ENCODE measurements at places on chromosomes 7 and 10.

DNA sequence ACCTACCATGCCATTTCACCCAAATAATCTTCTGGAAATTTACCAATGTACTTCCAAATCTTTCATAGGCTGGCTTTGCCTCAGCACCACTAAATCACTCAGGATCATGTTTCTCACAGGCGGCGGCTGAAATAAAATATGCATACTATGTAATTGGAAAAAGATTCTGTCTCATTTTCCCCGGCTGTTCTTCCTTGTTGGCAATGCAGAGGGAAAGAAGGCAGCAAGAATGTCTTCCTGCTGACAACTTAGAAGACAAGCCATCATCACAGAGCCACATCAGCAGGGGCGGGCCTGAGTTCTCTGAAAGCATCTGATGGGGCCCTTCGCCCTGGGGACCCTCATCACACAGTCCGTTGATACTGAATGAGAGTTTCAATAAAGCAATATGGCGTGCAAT, 39.2 kb upstream of the COL1A2 start:
- DNase-seq = no peak

GRCh38 chr10:29493697-29494096, 141.1 kb downstream of the SVIL start:
- no peak for DNase-seq

GRCh38 chr10:43223056-43223455, 43.8 kb downstream of the RASGEF1A start:
- DNase-seq = no peak

- DNase-seq = no peak
Measured at GRCh38 chr10:60290558-60290957, 99.1 kb downstream of the ANK3 start.

DNA sequence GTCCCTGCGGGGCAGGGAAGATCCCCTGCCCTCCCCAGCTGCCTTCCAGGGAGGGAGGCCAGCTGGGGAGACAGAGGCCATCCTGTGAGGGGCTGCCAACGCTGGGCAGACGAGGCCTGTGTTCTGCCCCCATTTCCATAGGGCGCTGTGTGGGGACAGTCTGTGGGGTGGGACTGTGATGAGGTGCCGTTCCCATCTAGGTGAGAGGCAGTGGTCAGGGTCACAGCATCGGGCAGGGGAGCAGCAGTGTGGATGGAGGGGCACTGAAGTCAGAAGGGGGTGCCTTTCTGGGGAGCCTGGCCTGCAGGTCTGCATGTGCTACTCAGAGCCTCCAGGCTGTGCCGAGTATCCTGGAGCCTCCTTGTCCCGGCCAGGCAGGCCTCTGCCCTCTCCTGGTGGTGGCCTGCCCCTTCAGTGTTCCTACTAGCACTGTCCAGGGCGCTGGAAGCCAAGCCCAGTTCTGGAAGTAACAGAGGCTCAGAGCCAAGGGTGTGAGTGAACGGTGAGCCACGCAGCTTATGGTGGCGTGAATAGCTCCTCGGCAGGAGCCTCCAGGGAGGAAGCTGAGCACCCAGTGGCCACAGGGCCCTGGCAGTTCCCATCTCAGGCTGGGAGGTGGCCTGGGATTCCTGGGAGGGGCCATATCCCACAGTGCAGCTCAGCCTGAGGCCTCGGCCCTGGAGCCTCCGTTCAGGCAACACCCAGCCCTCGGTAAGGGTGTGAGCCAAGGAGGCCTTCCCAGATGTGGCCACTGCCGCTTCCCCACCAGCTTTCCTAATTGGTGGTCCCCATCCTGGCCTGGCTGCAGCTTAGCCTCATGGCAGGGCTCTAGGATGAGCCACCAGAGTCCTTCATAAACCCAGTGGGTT, 23.3 kb upstream of the CSGALNACT2 start:
- DNase-seq = peak; percentile 24

DNA sequence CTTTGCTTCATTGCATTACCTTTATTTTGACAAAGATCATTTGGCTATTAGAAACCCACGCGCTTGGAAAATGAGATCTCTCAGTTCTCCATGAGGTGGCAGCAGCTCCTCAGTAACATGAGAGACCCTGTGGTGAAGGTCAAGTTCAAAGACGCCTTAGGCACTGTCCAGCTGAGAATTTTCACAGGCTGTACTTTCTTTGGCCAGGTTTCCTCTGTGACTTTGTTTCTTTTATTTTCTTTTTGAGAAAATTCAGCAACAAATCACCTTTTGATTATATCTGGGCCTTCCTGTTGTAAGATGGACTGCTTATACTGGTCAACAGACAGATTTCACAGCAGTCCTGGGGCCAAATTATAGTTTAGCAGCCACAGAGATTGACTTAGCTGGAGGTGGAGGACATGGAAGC, 54.5 kb downstream of the RAB18 start:
- DNase-seq = peak; percentile 69

GRCh38 chr7:77354914-77355313, 61.2 kb downstream of the GSAP start:
- no peak for DNase-seq

DNA sequence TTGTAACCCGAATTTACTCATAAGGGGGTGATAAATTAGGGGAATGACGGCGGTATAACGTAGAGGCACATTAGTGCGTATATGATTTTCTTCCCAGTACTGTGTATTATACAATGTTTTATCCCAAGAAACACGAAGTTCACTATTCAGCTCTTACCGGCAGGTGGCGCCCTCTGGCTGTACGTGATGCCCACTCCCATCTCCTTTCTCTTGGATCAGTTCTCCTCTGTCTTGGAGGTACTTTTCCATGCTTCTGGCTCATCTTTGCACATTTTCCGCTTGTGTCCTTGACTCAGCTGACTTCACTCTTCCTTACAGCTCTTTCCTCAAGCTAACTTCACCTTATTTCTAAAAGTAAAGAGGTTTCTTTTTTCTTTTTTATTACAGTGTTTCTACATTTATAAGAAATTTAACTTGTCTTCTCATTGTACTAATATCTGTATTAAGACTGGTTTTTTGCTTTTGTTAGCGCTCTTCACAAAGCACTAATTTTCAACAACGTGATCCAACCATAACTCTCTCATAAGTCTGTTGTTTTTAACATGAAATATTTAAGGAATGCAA, 21.3 kb downstream of the TMEM176B start:
- peak; percentile 74 for DNase-seq

- DNase-seq = no peak
Measured at GRCh38 chr7:136033413-136034031, 56.4 kb upstream of the MTPN start.

- DNase-seq = no peak
Measured at GRCh38 chr7:155487509-155488482, 29.9 kb downstream of the EN2 start.

DNA sequence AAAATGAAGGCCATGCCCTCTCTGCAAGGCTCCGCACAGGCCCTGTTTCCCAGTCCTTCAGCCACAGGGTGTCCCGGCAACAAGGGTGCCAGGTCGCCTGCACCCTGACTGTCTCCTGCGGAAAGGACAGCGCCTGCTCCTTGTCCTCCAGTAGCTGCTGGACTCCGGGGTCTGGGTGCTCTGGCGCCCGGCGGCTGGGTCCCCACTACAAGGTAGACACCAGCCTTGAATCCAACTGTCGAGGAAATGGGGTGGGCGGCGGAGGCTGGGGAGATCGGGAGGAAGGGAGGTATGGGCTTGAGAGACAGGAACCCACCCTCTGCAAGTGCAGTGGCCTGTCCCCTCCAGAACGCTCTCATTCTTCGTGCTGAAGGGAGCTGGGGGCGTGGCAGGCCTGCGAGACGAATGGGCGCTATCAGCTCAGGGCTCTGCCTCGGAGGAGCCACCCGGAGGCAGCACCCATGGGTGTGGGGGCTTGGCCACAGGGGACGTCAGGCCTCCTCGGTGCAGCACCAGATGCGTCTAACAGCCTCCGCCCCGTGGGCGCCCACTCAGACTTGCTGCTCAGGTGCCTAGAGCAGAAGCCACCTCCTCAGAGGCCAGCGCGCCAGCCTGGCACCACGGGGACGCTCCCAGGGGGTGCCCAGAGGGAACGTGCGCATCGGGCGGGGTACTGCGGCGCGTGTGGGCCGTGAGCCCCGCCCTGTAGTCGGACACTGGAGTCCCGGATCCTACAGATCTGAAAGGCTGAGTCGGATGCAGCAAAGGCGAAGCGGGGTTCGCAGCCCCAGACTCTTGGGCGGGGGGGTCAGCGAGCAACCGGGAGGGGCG, 15.6 kb downstream of the ADAM8 start:
- DNase-seq = peak; percentile 21
